ENCODE measurements at places on chromosomes 4 and X. TPM values are rescaled to one million over a fixed set of nuclear protein-coding genes. Genes with fewer than 3 reads are reported as not detected.

DNA sequence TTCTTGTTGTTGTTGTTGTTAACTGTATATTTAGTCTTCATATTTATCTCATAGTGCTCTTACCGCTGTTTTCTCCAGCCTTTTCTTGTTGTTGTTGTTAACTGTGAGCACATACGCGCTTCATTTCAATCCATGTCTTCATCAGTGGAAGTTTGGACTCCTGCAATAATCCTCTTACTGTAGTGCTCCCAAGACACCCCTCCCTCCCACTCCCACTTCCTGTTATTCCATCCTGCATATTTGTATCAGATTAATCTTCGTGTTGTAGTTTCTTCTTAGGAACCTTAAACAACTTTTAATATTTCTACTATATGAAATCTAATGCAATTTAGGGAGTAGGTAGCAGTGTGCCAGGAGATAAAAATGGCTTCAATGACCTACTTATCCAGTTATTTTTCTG, 674.8 kb downstream of the RAPGEF2 start:
- no peaks in the 10 kb centered on the region for H3K27me3 ChIP-seq
- no peak overlapping the region for H3K4me3 ChIP-seq
- H3K36me3 ChIP-seq = no peaks in the 10 kb centered on the region

DNA sequence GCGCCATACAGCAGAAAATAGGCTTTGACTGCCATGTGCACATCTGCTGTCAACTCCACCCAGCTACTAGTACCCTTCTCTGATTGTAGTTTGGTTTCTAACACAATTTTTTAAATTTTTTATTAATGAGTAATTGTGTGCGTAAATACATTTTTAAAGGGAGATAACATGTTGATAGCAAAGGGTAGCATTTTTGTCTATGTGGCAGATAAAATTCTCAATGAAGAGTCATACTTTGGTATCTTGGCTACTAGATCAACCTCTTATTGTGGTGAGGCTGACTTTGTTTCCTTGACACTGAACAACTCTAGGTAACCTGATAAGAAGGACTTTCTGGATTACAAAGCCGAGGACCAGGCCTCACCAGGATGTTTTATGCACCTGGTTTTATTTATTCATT, 9.5 kb downstream of the ADH4 start:
- H3K27ac ChIP-seq = no peak overlapping the region
- DNase-seq = no peak
- no peaks in the 10 kb centered on the region for H3K27me3 ChIP-seq
- H3K36me3 ChIP-seq = no peaks in the 10 kb centered on the region
- no peaks in the 10 kb centered on the region for H3K4me1 ChIP-seq

- no peaks in the 10 kb centered on the region for H3K36me3 ChIP-seq
- H3K4me3 ChIP-seq = no peak overlapping the region
- H3K27ac ChIP-seq = no peak overlapping the region
- H3K4me1 ChIP-seq = no peaks in the 10 kb centered on the region
- no peaks in the 10 kb centered on the region for H3K27me3 ChIP-seq
Observed at GRCh38 chr4:98179951-98180350, 36.7 kb upstream of the STPG2 start.

MBNL3 gene
- 36.1 TPM for total RNA-seq

DNA sequence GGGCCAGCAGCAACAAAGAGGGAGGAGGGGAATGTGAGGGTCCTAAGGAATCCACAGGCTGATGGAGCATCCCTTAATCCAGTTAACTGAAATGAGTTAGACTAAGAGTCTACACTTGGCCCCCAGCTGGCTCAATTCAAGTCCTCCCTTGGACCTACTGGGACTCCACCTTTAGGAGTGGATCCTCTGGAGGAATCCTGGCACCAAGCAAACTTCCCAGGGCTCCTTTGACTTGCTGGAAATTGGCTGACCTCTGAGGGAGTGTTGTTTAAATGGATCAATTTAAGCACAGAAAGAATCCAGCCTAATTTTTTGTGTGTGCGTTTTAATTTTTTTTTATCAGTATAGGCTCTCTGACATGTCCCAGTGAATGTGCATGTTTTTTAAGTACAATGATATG, 114.7 kb downstream of the SHROOM3 start:
- no peaks in the 10 kb centered on the region for H3K27me3 ChIP-seq
- H3K36me3 ChIP-seq = no peaks in the 10 kb centered on the region
- DNase-seq = no peak
- no peak overlapping the region for H3K27ac ChIP-seq

GPRASP1 gene
- 1.1 TPM for total RNA-seq

GASK1B gene
- total RNA-seq = 2.8 TPM

GRCh38 chr4:122815248-122815647, 11.4 kb upstream of the FGF2 start:
- H3K4me3 ChIP-seq = no peak overlapping the region
- H3K27me3 ChIP-seq = no peaks in the 10 kb centered on the region
- no peak overlapping the region for H3K27ac ChIP-seq
- H3K36me3 ChIP-seq = no peaks in the 10 kb centered on the region

ADGRL3 gene
- total RNA-seq = 0.90 TPM

GRCh38 chr4:150366487-150366999, 215.4 kb upstream of the MAB21L2 start:
- no peak for DNase-seq
- H3K27ac ChIP-seq = no peak overlapping the region
- H3K36me3 ChIP-seq = no peaks in the 10 kb centered on the region
- H3K4me3 ChIP-seq = no peak overlapping the region
- no peaks in the 10 kb centered on the region for H3K4me1 ChIP-seq
- no peaks in the 10 kb centered on the region for H3K27me3 ChIP-seq

DNA sequence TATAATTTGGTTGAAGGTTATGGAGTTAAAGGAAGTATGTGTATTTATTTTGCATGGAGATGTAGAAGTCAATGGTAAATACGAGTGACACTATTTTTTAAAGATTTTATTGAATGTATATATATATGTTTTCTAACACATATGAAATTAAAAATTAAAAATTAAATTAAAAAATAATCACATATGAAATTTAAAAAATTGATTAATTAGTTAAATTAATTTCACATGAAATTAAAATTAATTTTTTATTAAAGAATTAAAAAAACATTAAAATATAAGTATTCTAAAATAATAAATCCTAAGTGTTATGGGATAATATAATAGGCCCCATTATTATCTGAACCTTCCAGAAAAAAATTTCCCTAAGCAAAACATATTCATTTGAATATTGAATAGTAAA, 1163.5 kb downstream of the ARAP2 start:
- H3K4me3 ChIP-seq = no peak overlapping the region
- H3K36me3 ChIP-seq = no peaks in the 10 kb centered on the region
- no peaks in the 10 kb centered on the region for H3K27me3 ChIP-seq
- no peak for DNase-seq
- no peak overlapping the region for H3K27ac ChIP-seq

- no peak for DNase-seq
- peaks cover 30% of the 10 kb centered on the region for H3K36me3 ChIP-seq
- no peak overlapping the region for H3K27ac ChIP-seq
- no peaks in the 10 kb centered on the region for H3K4me1 ChIP-seq
- no peaks in the 10 kb centered on the region for H3K27me3 ChIP-seq
Observed at GRCh38 chr4:771464-771863, 54.5 kb downstream of the CPLX1 start.

DNA sequence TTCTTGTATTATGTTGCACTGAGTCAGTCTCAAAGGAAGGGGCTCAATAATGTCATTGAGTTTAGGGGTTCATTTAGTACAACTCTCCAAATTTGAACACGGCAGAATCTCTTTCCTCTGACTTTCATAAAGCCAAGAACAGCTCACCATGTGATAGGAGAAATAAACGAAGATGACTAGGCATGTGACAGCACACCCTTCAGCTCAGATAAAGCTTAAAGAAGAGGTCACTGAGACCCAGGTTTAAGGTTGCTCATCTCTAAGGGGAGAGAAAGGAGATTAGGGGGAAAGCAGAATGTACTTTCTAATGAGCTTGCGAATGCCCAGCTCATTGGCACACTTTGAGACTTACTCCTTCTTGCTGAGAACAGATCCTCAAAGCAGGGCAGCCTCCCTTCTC, 89.0 kb downstream of the PLAC1 start:
- no peak overlapping the region for H3K27ac ChIP-seq
- H3K4me1 ChIP-seq = peaks cover 51% of the 10 kb centered on the region
- no peaks in the 10 kb centered on the region for H3K36me3 ChIP-seq

GRCh38 chr4:169124661-169125060, 114.6 kb upstream of the CBR4 start:
- peak overlapping the region; percentile 33 for H3K27ac ChIP-seq
- peak; percentile 66 for DNase-seq
- H3K4me3 ChIP-seq = no peak overlapping the region
- H3K36me3 ChIP-seq = peaks cover 10% of the 10 kb centered on the region
- no peaks in the 10 kb centered on the region for H3K27me3 ChIP-seq

- H3K4me1 ChIP-seq = no peaks in the 10 kb centered on the region
Observed at GRCh38 chr4:136343340-136343739, 1189.0 kb downstream of the PCDH18 start.

ADD1 gene
- 178 TPM for total RNA-seq

GRCh38 chr4:116942315-116942714, 143.1 kb downstream of the TRAM1L1 start:
- no peaks in the 10 kb centered on the region for H3K4me1 ChIP-seq
- no peak overlapping the region for H3K27ac ChIP-seq
- no peak for DNase-seq
- no peaks in the 10 kb centered on the region for H3K36me3 ChIP-seq
- H3K4me3 ChIP-seq = no peak overlapping the region
- no peaks in the 10 kb centered on the region for H3K27me3 ChIP-seq

PPA2 gene
- 69.1 TPM for total RNA-seq

LDB2 gene
- total RNA-seq = not detected

UGT2B10 gene
- total RNA-seq = not detected

- peak overlapping the region; percentile 95 for H3K27ac ChIP-seq
- H3K36me3 ChIP-seq = 0 out of 2 replicates have a peak, but pooled peaks cover 9% of the 10 kb centered on the region
- H3K4me1 ChIP-seq = peaks cover 66% of the 10 kb centered on the region
- H3K27me3 ChIP-seq = no peaks in the 10 kb centered on the region
- no peak for DNase-seq
Observed at GRCh38 chr4:76702440-76703122, 195.4 kb downstream of the SOWAHB start.

FGF13 gene
- total RNA-seq = 0.90 TPM

GRCh38 chrX:28609917-28610613, 22.8 kb downstream of the IL1RAPL1 start:
- H3K36me3 ChIP-seq = no peaks in the 10 kb centered on the region
- H3K27ac ChIP-seq = no peak overlapping the region
- no peak for DNase-seq

- no peaks in the 10 kb centered on the region for H3K4me1 ChIP-seq
- no peaks in the 10 kb centered on the region for H3K27me3 ChIP-seq
- no peak overlapping the region for H3K4me3 ChIP-seq
- H3K36me3 ChIP-seq = no peaks in the 10 kb centered on the region
- peak; percentile 35 for DNase-seq
Observed at GRCh38 chr4:143773998-143774895, 73.8 kb upstream of the FREM3 start.

DNA sequence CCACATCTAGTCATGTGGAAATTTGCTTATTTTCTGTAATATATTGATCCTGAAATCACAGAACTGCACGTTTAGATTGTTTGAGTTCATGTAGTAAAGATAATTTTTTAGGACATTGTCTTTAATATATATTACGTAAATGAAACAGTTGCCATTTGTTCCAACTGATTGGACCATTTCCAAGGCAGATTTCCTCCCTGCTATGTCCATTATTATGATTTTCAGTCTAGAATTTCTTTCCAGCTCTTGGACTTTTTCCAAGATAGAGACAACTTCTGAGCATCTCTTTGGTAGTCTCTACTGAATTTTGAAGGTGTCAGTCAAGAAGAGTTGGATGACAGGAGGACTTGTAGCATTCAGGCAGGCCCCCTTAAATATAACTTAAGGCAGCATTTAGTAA, 94.6 kb downstream of the STIM2 start:
- DNase-seq = no peak
- H3K27me3 ChIP-seq = no peaks in the 10 kb centered on the region
- no peaks in the 10 kb centered on the region for H3K36me3 ChIP-seq
- no peaks in the 10 kb centered on the region for H3K4me1 ChIP-seq
- no peak overlapping the region for H3K27ac ChIP-seq

HMX1 gene
- total RNA-seq = not detected

GRCh38 chr4:57147335-57148060, 37.3 kb upstream of the IGFBP7 start:
- H3K4me3 ChIP-seq = no peak overlapping the region
- H3K27ac ChIP-seq = no peak overlapping the region
- H3K4me1 ChIP-seq = no peaks in the 10 kb centered on the region
- H3K36me3 ChIP-seq = no peaks in the 10 kb centered on the region
- no peaks in the 10 kb centered on the region for H3K27me3 ChIP-seq

- no peak for DNase-seq
- H3K27ac ChIP-seq = no peak overlapping the region
- no peak overlapping the region for H3K4me3 ChIP-seq
- H3K36me3 ChIP-seq = no peaks in the 10 kb centered on the region
- no peaks in the 10 kb centered on the region for H3K27me3 ChIP-seq
Observed at GRCh38 chrX:38489341-38489740, 72.0 kb upstream of the TSPAN7 start.
